Pons (tissue), 1 donor: ENCODE measurements at places on chromosomes 13 and 19.

- DNase-seq: no peak
Measured at GRCh38 chr13:80824229-80824628, 483.3 kb upstream of the SPRY2 start.

GRCh38 chr19:4052993-4053422, 13.7 kb downstream of the ZBTB7A start:
- no peak for DNase-seq

DNA sequence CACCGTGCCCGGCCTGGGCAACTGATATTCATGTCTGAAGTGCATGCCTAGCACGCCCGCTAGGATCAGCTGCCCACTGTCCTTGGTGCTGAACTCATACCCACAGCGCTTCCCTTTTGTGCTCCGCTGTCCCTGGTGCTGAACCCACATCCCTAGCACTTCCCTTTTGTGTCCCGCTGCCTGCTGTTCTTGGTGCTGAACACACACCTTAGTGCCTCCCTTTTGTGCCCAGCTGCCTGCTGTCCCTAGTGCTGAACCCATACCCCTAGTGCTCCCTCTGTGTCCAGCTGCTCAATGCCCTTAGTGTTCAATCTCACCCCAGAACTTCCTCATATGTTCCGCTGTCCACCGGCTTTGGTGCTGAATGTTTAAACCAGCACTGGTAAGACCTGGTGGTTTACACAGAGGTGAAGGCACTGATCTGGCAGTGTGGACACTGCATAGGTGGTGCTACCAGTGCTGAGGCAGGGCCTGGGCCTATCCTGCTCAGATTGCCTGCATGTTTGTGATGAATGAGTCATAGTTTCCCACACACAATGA, 26.3 kb upstream of the SIGLEC11 start:
- DNase-seq: peak; percentile 78

DNA sequence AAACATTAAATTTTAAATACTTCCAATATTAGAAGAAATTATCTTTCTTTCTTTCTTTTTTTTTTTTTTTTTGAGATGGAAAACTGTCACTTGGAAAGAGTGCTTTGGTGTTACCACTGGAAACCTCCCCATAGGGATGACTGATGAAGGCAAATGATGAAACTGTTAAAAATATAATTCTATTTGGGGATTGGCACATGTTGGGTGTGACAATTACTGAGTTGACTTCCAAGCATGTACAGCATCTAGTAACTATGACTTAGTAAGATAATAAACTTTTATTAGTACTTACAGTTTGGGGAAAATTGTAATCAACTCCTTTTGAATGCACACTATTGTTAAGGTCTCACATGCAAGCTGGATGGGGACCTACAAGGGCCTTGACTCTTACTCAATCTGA, 592.5 kb downstream of the KCTD12 start:
- DNase-seq: no peak

DNA sequence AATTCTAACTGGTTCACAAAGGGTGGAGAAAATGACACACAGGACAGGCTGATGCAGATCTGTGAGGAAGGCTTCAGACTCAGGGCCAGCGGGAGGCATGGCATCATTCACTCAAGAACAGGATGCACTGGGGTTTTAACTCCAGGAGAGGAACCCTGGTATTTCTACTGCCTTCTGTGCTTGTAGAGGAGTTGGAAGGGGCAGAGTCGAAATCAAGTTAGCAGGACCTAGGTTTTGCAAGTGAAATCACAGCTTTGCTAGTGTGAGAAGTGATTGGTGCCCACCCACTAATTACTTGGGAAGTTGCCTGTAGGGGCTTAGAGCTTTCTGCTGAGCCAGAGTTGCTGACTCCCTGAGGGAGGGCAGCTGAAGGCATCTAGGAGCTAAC, 92.7 kb downstream of the AKAP11 start:
- DNase-seq: no peak

GRCh38 chr19:33291623-33292534, 10.5 kb downstream of the CEBPA start:
- no peak for DNase-seq

DNA sequence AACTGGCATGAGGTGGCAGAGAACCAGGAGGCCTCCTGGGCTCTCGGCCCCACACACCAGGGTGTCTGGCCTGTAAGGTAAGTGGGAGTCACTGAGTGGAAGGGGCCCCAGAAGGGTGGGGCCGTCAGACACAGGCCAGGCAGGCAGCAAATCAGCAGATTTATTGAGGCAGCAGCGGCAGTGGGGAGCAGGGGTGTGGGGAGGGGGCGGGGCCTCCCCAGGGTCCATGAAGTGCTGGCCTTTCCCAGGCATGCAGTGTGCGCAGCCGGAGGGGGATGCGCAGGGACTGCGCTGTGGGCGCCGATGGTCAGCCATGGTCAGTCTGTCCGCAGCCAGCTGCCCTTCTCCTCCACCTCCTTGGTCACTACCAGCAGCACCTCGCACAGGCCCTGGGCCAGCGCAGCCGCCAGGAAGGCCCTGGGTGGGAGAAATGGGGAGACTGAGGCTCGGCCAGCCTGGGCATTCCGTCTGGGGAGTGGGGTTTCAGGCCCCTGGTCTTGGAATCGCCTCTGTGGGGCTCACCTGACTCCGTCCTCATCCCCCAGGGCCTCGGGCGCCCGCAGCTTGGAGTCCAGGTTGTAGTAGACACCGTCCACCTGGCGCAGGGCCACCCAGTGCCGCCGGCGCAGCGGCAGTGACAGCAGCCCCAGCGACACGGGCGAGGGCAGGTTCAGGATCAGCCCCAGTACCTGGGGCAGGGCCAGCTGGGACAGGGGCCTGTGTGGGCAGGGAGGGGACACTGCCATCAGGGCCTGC, 5.0 kb downstream of the JOSD2 start:
- no peak for DNase-seq

- DNase-seq: peak; percentile 62
Measured at GRCh38 chr13:46668302-46668720, 115.3 kb downstream of the LRCH1 start.

GRCh38 chr19:7766535-7766934, 3.5 kb downstream of the CLEC4M start:
- DNase-seq: no peak

- no peak for DNase-seq
Measured at GRCh38 chr13:40617801-40618356, 48.6 kb downstream of the FOXO1 start.

DNA sequence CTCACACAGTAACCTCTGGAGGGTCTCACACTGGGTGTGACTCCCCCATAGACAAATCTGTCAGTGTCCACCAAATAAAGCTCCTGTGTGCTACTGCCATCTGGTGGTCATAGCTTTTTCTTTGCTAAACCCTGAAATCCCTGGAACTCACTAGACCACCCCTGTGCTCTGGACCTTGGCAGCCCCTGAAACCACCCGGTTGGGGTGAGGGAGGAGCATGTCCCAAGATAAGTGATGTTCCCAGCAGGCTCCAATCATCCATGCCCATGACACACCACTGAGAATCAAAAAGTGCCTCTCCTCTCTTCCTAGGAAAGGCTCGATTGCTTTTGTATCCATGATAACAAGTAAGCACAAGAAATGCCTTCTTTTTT, 6.5 kb upstream of the HSD17B14 start:
- peak; percentile 68 for DNase-seq

GRCh38 chr13:73715114-73715910, 418.9 kb downstream of the KLF12 start:
- DNase-seq: no peak

DNA sequence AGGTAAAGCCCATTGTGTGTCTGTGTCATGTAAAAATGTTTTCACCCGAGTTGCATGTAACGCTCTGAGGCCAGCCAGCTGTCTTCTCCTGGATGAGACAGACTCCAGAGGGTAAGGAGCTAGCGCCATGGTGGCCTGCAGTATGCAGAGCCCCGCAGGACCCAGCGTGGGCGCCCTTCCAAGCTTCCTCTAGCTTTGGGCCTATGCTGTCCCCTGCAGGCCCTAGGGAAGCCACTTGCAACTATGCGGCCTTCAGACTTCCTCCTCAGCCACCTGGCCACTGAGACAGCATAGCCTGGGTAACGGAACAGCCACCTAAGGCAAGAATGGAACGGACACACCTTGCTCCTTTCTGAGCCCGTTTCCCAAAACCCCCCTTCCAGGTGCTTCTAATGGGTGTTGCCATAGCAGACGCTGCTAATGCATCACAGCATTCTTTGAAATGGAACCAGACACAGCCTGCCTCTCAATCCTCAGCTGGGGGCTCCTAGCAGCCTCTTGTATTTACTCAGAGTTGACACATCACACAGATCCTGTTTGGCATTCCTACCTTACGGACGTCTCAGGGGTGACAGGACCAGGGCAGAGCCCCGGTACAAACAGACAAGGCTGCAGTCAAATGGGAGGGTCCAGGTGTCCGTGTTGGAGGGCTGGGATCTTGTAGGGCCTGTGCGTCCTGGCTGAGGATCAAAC, 6.2 kb downstream of the FAM32A start:
- DNase-seq: no peak

DNA sequence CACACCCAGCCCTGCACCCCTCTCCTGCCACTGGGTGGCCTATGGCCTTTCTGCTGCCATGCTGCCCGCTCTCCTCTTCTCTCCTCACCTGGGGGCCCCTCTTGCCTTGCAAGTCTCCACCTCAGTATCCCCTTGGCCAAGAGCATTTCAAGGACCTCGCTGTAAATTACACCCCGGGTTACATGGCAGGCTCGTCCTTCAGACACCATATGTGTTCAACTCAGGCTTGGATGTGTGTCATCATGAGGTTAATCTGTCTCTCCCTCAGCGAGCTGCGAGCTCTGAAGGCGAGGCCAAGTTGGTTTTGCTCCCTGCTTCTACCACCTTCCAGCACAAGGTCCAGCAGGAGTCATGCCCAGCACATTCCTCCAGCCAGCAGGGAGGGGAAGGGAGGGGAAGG, 74.8 kb upstream of the TM9SF2 start:
- no peak for DNase-seq

- DNase-seq: peak; percentile 84
Measured at GRCh38 chr19:47330466-47330869, 1.5 kb upstream of the C5AR2 start.

DNA sequence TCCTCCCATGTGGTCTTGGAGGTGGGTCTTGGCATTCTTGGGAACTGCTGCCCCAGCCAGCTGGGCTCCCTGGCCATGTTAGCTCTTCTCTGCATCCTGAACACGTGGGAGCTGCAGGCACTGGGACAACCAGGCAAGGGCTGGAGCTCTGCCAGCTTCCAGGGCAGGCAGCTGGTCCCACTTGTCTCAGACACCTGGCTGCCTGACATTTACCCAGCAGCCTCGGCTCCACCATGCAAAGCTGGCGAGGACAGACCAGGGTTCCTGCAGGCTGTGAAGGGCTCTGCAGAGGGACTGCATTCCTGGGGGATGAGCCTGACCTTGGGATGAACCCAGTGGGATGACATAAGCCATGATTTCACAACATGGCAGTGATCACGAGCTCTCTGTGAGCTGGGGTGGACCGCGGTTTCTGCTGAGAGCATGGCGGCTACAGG, 99.0 kb upstream of the TSHZ3 start:
- no peak for DNase-seq

DNA sequence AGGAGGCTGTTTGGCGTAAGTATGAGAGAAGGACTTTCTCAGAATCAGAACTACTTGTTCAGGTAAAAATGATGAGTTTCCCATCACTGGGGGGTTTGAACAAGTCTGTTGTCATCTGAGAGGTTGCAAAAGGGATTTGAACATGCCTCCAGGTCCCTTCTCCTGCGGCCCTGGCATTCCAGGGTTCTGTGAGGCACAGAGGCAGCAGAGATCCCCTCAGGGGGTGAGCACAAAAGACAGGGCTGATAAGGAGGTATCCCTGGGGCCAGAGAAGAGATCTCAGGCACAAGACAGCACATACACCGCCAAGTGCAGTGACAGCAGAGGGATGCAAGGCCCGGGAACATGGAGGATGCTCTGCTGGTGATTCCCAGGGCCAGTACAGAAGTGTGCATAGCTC, 275.8 kb upstream of the TSHZ3 start:
- DNase-seq: no peak

GRCh38 chr19:49231804-49232203, 74.2 kb downstream of the TRPM4 start:
- DNase-seq: no peak

DNA sequence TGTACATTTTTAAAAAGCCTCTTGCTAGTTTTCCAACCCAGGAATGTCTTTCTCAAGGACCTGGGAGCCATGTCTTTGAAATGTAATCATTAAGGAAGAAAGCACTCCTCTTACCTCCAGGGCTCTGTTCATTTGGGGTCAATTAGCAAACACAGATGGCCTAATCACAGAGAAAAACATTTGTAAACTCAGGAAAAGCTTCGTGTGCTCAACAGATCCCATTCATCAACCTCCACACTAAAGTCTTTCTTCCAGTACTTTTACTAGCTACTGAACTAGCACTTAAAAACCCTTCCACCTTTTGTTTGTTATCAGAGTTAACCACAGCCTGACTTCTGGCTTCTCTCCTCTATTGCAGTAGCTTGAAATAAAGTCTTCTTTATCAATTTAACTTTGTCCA, 441.4 kb downstream of the PCDH20 start:
- no peak for DNase-seq

DNA sequence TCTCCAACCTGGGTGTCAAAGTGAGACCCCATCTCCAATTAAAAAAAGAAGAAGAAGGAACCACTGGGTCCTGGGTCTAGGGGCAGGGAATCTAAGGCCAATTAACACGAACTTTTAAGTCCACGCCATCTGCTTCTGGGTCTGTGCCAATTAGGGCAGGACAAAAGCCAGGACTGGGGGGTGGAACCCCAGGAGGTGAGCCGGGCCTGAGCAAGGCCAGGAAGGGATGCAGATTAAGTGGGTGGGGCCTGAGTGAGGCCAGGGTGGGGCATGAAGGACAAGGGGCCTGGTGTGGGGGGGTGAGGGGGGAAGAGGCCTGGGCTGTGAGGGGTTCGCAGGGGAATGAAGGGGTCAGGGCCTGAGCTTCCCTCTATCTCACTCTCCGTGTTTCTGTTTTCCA, 26.3 kb upstream of the ZNF83 start:
- DNase-seq: no peak

DNA sequence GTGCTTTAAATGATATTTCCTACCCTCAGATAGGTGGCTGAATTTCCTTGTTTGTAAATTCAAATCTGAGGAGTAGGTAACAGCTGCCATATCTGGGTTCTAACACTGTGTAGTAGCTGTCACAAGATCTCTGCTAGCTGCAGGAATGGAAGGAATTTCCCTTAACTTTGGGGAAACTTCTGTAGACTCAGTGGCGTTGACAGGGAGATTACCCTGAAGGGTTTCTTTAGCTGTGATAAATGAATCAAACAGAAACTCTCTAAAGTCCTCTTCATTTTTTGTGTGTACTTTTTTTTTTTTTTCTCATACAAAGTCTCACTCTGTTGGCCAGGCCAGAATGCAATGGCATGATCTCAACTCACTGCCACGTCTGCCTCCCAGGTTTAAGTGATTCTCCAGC, 5.3 kb upstream of the EPSTI1 start:
- DNase-seq: no peak

- no peak for DNase-seq
Measured at GRCh38 chr19:56126983-56127780, 6.1 kb upstream of the ZNF787 start.
